Epithelial cell of prostate (primary cell): ENCODE measurements at places on chromosomes 7 and 10.

- DNase-seq: no peak
These were observed 57.2 kb downstream of the ARHGAP12 start for GRCh38 chr10:31871266-31872065.

DNA sequence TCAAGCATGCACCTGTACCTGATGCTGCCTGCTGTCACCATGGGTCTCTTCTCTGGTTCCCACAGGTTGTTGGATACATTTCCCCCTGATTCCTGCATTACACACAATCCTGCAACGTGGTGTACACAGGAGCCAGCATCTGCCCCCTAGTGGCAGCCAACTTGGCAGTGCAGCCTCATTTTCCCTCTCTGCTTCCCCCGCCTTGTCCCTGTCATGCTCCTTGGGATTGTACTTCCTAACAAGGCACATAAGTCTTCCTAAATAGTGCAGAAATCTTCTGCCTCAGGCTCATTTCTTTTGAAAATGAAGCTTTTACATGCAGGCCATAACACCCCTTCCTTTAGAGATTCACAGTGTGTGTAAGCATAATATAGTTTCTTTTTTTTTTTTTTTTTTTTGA lies 387.5 kb downstream of the CCSER2 start:
- no peak for DNase-seq

GRCh38 chr7:156157409-156158012 lies 345.2 kb upstream of the SHH start:
- no peak for DNase-seq

- DNase-seq: no peak
These were observed 52.1 kb downstream of the TBATA start for GRCh38 chr10:70733051-70733450.

DNA sequence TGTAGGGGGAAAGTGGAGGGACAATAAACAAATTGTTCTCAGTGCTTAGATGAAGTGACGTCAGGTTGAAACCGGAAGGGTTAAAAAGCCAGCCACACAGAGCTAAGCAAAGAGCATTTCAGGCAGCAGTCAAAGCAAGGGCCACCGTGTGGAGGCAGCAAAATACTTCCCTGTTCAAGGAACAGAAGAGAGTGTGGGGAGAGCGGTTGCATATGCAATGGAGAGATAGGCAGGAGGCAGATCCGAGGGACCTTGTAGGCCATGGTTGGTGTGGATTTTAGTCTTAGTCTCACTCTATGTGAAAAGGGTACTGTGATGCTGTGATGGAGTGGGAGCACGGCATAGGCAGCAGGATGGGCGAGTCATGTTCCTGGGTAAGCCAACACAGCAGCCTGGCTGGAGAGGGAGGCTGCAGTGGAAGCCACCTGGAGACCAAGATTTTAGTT lies 3.8 kb upstream of the STN1 start:
- DNase-seq: no peak

DNA sequence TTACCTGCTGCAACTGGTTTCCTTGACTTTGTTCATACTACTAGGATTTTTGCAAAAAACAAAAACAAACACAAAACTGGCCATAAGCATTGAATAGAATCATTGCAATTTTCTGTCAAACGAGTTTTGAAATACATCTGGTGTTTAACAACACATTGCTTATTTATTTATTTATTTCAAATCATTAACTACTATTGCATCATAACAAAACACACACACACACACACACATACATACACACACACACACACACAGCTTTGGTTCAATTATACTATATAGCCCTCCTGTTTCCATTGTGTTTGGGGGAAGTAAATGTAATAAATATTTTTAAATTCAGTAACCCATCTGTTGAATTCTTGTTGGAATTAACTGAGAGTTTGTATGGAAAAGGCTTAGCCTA lies 43.8 kb downstream of the NRG3 start:
- DNase-seq: no peak

GRCh38 chr10:7542189-7542914 lies 124.4 kb downstream of the ITIH5 start:
- DNase-seq: no peak

GRCh38 chr10:91941426-91941825 lies 17.9 kb downstream of the BTAF1 start:
- no peak for DNase-seq

DNA sequence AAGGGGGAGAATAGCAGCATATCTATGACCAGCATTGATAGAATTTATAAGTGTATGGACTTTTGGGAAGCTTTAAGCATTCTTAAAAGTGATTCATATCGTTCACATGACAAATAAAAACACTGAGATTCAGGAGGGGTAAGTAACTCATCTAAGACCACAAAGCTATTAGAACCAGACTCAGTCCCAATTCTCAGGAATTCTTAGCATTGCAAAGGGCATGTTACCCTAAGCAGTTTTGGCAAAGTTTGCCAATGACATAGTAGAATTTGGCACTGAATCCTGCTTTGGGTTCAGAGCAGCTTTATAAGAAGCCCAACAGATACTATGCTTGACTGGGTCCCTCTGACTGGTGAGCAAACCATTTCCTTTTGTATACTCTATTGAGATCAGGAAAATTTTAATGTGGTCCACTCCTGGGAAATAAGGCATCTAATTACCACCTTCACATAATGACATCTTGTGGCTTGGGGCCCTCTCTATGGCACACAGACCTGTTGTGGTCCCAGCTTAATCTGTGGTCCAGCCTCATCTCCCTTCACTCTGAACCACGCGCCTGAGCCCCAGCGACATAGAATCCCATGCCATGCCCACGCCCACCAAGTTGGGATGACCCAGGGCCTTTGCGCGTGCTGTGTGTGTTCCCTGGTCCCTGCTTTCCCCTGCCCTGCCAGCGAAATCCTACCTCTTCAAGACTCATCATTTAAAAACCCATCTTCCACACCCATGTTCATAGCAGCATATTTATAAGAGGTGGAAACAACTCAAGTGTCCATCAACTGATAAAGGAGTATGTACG lies 37.5 kb upstream of the DOCK1 start:
- DNase-seq: no peak

GRCh38 chr7:107014387-107015023 lies 30.0 kb upstream of the PRKAR2B start:
- no peak for DNase-seq

GRCh38 chr10:13973742-13974141 lies 357.0 kb downstream of the FRMD4A start:
- no peak for DNase-seq

- no peak for DNase-seq
These were observed 146.2 kb downstream of the KIAA1217 start for GRCh38 chr10:24355056-24355688.

DNA sequence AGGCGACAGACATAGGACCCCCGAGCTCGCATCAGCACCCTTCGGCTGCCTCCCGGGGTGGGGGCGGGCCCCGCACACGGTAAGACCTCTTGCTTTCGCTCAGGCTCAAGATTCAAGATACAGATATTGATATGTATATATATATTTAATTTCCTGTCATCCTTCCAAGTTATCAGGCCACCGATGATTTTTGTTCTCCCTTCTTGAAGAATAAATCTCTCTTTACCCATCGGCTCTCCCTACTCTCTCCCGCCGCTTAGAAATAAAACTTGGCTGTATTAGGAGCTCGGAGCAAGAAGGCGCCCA lies 603 bp downstream of the ADRA2A start:
- no peak for DNase-seq

DNA sequence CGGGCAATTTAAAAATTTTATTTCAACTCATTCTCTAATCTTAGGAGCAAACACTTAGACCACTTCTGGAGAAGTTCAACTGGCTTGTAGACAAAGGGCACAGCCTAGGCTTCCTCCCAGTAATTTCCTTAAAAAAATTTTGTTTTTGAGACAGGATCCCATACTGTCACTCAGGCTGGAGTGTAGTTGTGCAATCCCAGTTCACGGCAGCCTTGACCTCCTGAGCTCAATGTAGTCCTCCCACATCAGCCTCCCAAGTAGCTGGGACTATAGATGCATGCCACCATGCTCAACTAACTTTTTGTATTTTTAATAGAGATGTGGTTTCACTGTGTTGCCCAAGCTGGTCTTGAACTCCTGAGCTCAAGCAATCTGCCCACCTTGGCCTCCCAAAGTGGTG lies 38.4 kb downstream of the BAMBI start:
- no peak for DNase-seq

GRCh38 chr7:26153241-26153822 lies 1.3 kb downstream of the NFE2L3 start:
- no peak for DNase-seq

- no peak for DNase-seq
These were observed 89.3 kb upstream of the RNF148 start for GRCh38 chr7:122791959-122792545.

DNA sequence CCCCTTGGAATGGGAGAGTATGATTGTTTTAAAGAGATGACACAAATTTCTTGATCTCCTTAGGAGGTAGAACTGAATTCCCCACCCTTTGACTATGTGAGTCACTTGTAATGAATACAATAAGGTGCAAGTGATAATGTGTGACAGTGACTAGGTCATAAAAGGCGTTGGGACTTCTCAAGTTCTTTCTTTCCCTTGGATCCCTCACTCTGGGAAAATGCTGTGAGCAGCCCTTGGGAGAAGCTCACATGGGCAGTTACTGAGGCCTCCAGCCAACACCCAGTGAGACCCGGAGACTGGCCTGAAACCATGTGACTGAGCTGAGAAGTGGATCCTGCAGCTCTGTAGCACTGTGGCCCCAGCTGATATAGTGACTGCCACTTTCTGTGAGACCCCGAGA lies 66.4 kb upstream of the FAM180A start:
- DNase-seq: no peak

DNA sequence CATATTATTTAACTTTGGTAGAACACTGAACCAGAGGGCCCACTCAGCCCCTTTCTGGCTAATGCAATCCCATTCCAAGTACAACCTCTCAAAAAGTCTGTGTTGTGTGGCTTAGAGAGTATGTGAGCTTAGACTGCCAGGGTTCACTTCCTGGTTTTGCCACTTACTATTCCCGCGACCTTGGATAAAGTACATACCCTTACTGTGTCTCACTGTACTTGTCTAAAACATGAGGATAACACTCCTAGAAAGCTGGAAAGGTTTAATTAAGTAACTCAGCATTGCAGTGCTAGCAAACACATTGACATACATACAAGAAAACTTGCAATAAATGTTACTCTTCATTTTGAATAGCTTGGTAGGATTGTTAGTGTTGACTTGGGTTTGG lies 215.8 kb downstream of the CHCHD3 start:
- no peak for DNase-seq
